Stimulated activated CD4-positive, alpha-beta T cell treated with anti-CD3 and anti-CD28 coated beads, Interleukin-1b, Interleukin-23, amount 100 ng/mL, for 1 hour (primary cell): ENCODE measurements at places on chromosomes 3 and 15.

- no peak for DNase-seq
These were observed 66.5 kb upstream of the SH3GL3 start for GRCh38 chr15:83380682-83381081.

DNA sequence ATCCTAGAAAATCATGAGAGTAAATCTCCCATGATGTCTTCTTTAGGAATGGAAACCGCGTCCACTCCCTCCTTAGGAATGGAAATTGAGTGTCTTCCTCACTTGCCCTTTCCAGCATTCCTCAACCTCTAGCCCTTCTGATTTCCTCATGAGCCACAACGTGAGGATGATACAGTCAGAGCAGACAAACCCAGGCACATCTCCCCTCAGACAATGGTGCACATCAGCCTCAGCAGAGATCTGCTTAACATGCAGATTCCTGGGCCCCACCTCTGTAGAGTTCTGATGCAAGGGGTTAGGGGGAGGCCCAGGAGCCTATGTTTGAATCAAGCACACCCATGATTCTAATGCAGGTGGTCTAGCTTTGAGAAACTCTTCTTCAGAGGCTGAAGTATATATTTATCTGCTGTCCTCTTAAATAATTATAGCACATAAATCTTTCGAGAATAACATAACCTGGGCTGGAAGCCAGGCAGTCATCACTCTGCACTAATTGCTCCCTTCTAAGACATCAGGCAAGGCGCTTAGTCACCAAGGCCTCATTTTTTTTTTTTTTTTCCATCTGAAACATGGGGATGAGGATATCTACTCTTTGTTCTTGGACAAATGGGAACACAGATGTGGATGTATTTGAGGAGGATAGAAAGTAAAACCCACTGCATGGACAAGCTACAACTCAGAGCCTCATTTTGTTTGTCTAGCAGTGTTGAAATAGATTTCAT lies 81.7 kb downstream of the PRICKLE2 start:
- DNase-seq: no peak

DNA sequence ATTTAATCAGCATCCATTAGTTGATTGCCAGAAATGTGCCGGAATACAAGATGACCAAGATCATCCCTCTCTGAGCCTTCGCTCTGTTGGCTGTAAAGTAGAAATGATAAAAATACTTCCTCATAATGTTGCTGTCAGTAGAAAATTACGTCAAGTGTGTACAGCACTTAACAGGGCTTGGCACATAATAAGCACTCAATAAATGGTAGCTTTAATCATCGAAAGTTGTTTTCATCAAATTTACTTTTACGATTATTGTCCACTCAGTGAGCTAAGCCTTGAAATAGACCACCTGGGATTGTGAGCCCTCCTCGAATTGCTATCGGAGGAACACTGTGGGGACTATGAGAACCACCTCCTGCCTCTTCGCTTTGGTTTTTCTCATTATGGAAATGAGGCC lies 301.3 kb upstream of the TPRG1 start:
- DNase-seq: no peak

DNA sequence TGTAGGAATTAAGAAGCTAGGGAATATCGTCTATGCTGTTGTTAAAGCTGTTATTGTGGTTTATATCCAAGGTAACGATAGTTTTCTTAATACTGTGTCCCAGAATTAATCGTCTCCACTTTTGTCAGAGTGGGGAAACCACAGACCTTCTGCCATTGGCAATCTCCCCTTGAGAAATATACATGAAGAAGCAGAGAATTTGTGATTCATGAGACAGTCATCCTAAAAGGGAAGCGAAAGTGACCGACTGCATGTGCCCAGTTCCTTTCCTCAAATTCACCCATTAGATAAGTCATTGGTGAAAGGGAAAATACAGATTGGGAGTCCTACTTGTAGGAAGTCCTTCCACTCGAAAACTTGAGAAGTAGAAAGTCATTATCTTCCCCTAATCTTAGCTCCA lies 26.6 kb downstream of the DIPK2A start:
- DNase-seq: no peak

DNA sequence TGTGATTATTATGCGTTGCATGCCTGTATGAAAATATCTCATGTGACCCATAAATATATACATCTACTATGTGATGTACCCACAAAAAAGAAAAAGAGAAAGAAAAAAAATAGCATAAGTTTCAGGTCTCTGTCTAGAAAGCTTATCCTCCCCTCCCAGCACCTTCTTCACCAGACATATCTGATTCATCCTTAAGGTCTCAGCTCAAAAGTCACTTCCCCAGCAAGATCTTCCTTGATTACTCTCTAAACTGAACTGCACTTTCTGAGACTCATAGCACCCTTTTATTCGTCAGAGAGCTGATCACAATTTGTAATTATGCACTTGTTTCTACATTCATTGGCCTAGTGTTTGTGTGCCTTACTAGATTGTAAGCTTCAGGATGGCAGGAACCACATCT lies 11.1 kb upstream of the PTPN9 start:
- no peak for DNase-seq

- DNase-seq: no peak
These were observed 250.1 kb downstream of the TLE3 start for GRCh38 chr15:69847625-69848024.

DNA sequence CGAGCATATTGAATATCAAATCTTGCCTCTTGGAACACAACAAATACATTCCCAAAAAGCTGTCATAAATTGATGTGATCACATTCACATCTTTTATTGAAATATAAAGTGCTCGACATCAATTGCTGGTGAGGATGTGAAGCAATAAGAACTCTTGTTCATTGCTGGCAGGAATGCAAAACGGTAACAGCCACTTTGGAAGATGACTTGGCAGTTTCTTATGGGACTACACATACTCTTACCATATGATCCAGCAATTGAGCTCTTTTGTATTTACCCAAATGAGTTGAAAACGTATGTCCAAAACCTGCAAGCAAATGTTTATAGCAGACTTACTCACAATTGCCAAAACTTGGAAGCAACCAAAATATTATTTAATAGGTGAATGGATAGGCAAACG lies 234.9 kb downstream of the CACNA2D3 start:
- no peak for DNase-seq

DNA sequence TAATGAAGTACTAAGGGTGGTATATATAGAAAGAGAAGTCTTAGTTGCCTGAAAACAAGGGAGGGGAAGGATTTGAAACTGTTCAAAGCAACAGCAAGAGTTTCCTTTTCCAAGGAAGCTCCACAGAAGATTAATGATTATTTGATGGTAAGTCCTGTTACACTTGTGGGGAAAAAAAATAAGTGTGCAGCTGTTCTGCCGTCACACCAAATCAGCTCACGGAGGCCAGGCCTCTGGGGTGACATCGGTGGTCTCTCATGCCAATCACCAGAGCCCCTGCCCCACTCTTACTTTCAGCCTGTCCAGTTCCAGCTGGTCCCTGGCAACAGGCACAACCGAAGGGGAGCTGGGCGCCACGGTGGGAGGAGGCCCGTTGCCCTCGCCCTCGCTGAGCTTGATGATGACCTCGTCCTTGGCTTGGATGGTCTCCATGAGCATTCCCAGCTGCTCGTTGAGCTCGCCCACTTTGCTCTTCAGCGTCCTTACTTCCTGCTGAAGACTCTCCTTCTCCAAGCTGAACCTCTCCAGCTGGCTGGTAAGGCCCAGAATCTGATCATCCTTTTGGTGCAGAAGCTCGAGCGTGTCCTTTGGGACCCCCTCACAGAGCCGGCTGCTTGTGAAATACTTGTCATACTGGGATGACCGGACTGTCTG lies 53.5 kb downstream of the TBC1D2B start:
- DNase-seq: no peak

DNA sequence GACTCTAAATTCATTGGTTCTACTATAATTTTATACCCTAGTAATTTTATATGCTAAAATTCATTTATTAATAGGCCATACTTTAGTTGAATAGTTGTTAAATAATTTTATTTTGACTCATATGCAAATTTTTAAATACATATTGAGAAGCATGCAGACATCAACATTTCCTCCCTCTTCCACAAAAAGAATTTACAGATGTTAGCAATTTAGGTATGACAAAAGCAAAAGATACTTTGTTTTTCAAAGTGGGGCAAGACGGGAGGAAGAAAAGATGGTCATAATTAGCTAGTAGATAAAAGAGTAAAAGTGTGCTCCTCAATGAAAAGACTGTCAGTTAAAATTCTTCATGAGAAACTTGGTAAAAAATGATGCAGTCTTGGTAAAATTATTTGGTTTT lies 148.9 kb upstream of the TSPAN3 start:
- DNase-seq: no peak

DNA sequence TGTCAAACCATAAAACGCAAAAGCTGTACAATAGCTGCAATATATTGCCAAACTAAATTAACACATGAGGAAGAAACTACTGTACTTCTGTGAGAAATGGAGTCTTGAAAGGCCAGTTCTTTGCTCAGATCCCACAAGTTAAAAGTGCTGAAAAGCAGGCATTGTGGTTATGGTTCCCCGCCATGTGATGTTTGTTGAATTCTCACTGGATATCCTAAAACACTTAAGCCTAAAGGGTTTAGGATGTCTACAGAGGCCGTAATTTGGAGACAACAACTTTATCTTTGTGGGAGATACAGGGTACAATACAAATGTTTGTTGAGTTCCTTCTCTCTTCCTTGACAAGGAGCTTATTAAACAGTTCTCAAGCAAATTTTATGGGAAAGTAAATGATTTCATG lies 53.2 kb downstream of the TMEM212 start:
- DNase-seq: no peak

DNA sequence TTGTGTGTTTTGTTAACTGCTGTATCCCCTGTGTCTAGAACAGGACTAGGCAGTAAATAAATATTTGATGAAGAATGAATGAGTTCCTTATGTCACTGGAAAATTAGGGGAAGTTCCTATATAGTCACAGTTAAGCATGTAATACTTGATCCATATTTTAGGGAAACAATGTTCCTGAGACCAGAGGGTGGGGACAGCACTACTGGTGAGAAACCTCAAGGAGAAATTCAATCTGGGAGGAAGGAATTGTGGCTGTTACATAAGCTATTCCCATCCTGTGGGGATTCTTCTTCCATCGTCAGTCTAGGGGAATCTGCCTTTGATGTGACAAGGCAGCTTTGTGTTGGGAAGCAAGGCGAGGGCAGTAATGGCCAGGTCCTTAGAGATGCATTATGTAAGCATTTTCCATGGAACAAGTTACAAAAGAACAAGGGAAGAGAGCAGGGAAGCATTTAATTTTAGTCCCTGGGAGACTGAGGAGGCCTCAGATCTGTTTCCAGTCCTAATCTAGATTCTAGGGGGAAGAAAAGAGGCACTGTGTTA lies 219.3 kb upstream of the TTC14 start:
- no peak for DNase-seq

DNA sequence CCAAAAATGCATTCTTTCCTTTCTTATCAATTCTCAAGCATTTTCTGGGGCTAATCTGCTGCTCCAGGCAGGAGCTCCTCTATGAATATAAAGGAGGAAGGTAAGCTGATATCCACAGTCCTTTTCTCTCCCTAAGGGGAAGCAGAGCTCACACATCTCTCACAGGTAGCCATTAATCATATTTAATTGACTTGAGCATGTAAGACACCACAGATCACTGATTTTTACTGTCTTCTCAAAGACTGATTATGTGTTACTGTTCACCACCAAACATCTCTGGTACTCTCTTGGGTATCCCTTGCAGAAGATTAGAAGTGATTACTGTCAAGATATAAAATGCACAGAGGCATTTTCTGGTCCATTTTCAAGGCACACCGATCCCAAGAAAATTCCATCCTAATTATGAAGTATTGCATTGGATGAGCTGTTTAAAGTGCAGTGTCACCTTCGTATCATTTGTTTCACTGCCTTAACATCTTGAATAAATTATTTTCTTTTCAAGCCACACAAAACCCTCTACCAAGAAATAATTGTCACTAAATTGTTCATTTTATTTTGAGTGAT lies 100.7 kb downstream of the ARPP21 start:
- DNase-seq: no peak

- DNase-seq: no peak
These were observed 25.2 kb upstream of the C2CD4B start for GRCh38 chr15:62190274-62190673.

DNA sequence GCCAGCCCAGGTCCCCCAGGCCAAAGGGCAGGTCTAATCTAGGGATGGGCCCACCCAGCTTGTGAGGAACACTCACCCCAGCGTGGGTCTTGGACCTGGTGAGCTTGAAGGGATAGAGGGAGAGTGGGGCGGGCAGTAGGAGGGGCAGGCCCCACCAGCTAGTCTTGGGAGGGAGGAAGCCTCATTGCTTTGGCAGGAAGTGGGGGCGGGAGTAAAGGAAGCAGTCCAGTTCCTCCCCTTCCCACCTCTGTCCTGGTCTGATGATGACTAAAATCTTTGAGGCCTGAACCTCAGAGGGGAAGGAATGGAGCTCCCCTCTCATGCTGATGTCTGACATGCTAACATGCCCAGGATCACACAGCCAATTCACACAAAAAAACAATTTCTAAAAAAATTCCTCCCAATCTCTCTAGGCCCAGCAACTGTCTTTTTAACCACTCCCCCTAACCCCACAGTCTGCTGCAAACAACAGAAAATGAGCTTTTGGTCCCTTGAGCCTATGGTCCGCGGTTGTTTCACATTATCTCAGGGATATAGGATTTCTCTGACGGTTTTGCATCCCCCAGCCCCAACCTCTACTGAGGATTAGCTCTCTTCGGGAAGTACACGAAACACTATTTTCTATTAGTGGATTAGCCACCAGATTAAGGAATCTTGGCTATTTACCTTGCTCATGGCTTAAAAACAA lies 30.7 kb upstream of the DUSP7 start:
- no peak for DNase-seq

- DNase-seq: no peak
These were observed 4.0 kb downstream of the GLYCTK start for GRCh38 chr3:52291508-52292181.

- no peak for DNase-seq
These were observed 130.1 kb downstream of the MAGI1 start for GRCh38 chr3:65908588-65908987.

DNA sequence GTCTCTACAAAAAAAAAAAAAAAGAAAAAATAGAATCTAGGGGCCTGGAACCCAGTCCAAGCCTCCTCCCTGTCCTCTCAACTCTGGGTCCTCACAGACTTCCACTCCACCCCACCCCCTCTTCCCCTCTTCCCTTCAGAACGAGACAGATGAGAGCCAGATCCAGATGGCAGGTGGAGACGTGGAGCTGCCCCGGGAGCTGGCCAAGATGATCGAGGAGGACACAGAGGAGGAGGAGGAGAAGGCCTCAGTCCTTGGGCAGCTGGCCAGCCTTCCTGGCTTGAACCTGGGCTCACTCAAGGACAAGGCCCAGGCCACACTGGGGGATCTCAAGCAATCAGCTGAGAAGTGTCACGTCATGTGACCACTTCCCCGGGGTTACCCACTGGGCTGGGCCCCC lies 3.6 kb downstream of the CPLX3 start:
- no peak for DNase-seq

DNA sequence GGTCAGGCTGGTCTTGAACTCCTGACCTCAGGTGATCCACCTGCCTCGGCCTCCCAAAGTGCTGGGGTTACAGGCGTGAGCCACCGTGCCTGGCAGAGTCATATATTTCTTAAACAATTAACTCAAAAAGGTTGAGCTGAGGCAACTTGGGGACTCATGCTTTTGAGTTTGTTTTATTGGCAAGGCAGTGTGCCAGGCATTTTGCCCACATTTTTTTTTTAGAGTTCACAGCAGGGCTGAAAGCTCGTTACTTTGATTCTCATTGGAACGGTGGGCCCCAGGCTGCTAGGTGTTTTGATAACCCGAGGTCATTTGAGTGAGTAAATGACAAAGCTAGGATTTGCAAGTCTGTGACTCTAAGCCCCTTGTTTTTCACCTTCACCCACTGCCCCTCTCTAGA lies 76.2 kb downstream of the CCK start:
- no peak for DNase-seq

GRCh38 chr3:45677033-45677446 lies 12.2 kb upstream of the SACM1L start:
- DNase-seq: peak; percentile 17
